ENCODE measurements at places on chromosomes 16 and 17.

GRCh38 chr17:17743391-17744112 is 62.3 kb downstream of the RAI1 start:
- DNase-seq = no peak

- no peak for DNase-seq
Measured at GRCh38 chr17:49969134-49969759, at the start of gene DLX4. TSS of gene DLX4 (plus strand) at chr17:49969190. CDS start at chr17:49969469, 279 bp downstream.

DNA sequence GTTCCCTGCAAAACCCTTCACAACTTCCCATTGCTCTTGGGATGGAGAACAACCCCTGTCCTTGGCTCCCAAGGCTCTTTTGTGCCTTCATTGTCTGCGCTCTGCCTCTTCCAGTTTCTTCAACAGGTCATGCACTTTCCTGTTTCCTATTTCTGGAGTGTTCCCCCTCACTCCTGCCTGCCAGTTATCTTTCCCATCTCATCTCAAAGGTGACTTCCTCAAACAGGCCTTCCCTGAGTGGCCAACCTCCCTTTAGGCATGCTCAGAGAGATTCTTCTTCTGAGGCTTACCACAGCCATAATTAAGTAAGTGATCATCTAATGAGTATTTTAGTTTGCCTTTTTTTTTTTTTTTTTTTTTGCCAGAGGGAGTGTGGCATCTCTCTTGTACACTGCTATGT is 2.9 kb upstream of the CYLD start:
- no peak for DNase-seq

GRCh38 chr17:66429680-66430079 is 127.3 kb downstream of the PRKCA start:
- no peak for DNase-seq

GRCh38 chr16:86038926-86039310 is 140.0 kb downstream of the IRF8 start:
- no peak for DNase-seq

DNA sequence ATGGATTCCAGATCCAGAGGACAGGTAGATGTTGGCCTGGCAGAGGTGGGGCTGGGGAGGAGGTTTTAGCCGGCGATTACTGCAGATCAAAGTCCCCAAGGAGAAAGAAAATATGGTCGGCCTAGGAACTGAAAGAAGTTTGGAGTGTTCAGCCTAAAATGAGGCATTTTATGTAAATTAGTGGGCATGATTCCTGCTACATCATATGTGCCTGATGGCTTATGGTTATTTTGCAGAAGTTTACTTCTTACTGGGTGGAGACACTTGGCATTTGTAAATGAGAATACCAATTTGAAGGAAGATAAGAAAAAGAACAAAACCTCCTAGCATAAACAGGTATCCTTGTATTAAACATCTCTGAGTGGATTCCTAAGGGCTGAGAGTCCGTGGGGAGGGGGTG is 149.3 kb downstream of the FOXL1 start:
- DNase-seq = no peak

- no peak for DNase-seq
Measured at GRCh38 chr16:58475091-58475619, 24.8 kb upstream of the NDRG4 start.

DNA sequence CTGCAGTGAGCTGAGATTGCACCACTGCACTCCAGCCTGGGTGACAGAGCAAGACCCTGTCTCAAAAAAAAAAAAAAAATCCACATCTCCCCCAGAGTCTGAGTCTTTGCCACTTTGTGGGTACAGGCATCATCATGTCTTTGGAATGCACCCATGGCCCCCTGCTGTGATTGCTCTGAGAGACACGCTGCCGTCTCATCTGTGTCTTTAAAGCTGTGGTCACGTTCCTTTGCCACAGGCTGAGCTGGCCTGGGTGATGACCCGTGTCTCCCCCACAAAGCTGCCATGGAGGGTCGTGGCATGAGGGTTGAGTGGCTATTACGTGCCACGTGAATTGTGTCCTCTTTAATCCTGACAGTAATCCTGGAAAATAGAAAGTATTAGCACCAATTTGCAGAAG is 20.2 kb downstream of the CRISPLD2 start:
- DNase-seq = no peak

- no peak for DNase-seq
Measured at GRCh38 chr17:68627956-68628575, 26.9 kb upstream of the FAM20A start.

DNA sequence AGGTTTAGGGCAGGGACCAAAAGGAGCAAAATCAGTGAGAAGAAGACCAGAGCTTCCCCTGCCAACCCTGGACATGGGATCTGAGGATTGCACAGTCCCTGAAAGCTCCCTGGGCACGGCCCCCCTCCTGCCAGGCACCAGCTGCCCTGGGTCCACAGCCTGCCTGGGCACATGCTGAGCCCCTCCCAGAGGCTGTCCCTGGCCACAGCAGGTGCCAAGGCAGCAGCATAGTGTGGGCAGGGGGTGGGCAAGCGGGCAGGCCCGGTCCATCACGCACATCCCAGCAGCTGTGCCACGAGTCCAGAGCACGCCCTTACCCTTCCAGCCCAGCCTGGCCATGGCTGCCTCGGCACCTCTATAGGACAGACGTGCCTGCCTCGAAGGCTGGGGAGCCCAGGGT is 12.7 kb downstream of the SCN4A start:
- DNase-seq = no peak

GRCh38 chr17:1234455-1234854 is 35.8 kb upstream of the BHLHA9 start:
- DNase-seq = no peak

GRCh38 chr17:13569398-13570123 is 32.2 kb downstream of the HS3ST3A1 start:
- no peak for DNase-seq

DNA sequence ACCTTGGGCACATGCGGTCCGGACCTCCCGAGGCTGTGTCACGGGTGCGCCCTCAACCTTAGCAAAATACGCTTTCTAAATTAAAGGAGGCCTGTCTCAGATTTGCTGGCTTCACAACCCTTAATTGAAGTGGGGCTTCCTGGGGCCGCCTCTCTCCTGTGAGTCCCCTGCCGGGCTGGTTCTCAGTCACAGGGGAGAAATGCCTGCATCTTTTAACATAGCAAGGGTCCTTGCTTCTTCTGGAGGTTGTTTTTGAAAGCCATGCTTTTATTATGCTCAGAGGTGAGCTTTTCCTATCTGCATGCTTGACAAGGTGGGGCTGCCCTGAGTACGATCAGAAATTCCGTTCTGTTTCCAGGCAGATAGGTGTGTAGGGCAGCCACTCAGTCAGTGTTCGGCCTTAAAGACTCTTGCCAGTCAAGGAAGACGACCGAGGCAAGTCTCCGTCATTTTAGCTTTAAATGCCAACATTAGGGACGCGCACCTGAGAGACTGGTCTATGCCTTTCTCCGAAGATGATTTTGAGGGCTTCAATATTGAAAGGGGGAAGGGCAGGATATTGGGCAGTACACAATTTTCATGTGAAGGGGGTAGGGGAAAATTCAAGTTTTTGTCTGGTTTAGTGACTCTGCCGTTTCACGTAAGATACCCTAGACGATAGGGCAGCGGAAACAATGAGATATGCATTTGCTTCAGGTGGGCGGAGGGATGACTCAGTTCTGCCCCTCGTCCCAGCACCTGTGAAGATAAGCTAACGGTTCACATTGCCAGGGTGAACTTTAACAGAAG is 5.5 kb upstream of the SLC7A5 start:
- DNase-seq = no peak

GRCh38 chr16:2813771-2814221 is 3.2 kb upstream of the PRSS21 start:
- no peak for DNase-seq

DNA sequence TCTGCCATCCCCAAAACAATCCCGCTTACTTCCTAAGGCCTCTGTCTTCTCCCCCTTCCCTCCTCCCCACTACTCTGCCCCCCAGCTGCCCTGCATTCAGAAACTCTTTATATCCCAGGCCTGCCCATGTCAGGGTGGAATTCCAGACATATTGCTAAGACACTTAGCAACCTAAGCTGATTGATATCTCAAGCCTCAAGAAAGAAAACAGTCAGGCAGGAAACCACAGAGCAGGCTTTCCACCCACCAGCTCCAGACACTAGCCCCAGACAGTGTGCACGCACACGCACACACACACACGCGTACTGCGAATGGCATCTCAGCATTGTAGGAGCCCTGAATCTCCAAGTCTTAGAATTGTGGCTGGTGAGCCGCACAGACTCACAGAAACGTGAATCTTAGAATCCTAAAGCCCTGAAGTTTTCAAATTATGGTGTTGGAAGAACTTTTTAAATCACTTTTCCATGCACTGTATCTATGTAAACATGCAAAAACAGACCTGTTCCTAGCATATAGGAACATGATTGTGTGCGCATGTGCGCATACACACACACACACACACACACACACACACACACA is 8.8 kb upstream of the LPCAT2 start:
- no peak for DNase-seq

DNA sequence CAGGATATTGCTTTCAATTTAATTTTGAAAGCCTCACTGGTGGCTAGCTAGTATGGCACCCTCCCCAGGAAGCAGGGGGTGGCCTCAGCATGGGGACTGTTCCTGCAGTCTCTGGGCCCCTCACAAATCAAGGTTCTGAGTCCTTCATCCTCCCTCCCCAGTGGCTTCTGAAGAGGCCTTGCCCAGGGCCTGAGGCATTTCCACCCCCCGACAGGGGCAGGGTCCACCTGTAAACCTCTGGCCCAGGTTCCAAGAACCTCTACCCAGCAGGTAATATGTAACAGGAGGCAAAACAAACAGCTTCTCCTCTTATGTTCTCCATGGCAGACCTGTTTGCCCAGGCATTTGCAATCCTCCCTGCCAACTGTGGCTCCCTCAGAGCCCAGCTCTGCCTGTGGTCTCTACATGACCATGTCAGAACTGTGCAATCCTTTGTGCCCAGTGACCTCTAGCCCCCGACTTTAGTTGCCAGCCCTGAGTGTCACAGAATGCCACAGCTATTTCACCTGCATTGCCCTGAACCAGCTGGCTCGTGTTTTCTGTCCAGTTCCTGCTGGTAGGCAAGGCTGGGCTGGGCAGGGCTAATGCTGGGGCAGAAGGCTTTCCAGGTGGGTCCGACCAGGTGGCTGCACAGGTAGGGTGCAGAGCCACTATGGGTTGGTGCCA is 14.3 kb downstream of the ACSF2 start:
- no peak for DNase-seq

DNA sequence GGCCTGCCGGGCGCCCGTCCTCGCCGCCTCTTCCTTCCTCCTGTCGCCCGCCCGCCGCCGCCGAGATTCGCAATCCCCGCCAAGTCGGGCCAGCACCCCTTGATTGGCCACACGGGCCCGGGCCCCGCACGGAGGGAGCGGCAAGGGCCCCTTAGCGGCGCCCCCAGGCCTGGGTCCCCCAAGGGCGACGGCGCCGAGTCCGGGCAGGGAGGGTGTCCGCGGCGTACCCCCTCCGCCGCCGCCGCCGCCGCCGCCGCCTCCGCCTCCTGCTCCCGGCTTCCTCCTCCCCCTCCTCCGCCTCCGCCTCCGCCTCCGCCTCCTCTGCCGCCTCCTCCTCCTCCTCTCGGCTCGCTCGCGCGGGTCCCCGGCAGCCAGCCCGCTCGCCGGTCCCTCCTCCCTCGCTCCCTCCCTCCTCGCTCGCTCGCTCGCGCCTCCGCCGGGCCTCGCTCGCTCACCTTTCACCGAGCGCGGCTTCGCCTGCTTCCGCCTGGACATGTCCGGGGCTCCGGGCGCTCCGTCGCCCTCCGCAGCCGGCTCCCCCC is 561 bp downstream of the ZNF423 start:
- DNase-seq = no peak

DNA sequence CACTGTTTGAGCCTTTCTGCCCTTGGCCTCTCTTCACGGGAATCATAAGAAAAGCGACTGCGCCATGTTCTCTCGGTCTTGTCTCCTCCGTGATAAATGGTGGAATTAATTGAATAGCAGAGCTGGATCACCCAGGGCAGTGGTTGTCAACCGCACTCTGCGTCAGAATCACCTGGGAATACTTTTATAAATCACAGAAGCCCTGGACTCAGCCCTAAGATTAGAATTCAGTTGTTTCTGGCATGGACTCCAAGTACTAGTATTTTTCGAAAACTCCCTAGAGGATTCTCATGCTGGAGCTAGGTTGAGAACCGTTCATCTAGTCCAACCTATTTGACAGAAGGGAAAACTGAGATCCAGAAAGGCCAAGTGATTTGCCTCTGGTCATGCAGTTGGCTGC is 64.1 kb downstream of the SPACA3 start:
- no peak for DNase-seq

- DNase-seq = no peak
Measured at GRCh38 chr17:260031-260791, 78.8 kb upstream of the DOC2B start.

DNA sequence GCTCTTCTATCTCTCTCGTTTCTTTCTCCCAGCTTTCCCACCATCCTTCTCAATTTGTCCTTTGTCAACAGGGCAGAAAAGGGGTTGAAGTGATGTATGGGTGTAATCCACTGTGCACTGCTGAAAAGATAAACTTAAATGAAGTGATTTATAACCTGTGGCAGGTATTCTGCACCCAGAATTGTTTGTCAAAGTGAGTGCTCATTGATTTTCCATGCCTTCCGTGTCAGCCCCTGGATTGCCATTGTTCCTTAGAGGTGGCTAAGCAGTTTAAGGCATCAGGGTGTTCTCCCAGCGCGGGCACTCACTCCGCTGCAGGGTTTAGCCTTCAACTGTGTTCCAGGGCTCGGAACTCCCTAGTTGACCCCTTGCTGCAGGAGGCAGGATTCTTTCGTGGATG is 82.9 kb downstream of the PITPNC1 start:
- no peak for DNase-seq

- no peak for DNase-seq
Measured at GRCh38 chr17:66543526-66543925, 241.1 kb downstream of the PRKCA start.

GRCh38 chr16:1097156-1097555 is 1.1 kb upstream of the C1QTNF8 start:
- DNase-seq = no peak

GRCh38 chr17:75614556-75615270 is 18.5 kb upstream of the SMIM5 start:
- DNase-seq = no peak

DNA sequence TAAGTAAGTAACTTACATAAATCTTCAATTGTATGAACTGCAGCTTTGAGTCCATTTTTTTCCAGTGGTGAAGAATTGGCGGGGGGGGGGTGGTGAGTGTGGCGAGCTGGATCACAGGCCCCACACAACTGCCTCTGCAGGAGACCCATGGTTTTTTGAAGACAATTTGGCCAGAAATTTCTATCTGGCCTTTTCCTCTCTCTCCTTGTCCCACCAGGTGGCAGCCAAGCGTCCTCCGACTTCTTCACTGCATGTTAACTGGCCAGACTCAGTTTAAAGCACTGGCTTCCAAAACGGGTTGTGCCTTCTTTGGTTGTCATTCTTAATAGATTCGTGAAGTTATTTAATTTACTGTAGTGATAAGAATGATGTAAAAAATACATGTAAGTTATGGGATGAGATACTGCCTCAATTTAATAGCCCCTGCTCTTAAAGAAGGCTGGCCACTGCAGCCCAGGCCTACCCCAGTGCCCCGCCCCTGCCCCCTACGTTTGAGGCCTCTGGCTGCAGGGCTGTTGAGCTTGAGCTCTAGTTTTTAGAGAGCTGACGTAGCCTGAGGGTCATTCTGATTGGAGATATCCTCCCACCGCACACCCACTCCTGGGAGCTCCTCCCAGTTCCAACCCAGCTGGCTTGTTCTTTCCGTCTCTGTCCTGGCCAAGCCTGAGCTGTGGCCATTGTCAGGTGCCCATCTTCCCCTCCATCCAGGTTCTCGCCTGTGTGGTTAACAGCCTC is 36.4 kb downstream of the AKAP1 start:
- DNase-seq = no peak

All from cortex of kidney (tissue), 1 donor.